ENCODE measurements at places on chromosomes 1 and 21.
A peak's percentile ranks its signal among the peaks of the same experiment; 100 is the strongest.

DNA sequence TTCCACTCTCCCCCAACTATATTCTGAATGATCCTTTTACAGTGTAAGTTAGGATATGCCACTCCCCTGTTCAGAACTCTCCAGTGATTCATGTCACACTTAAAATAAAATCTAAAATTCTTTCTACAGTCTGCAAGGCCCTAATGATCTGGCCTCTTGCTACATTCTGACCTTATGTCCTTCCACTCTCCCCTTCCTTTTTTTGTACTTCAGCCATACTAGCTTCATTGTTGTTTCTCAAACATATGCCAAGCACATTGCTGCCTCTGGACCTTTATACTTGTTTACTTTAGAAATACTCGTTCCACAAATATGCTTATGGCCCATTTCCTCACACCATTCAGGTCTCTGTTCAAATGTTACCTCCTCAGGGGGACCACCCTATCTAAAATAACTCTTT, 14.8 kb upstream of the PSMA5 start:
- DNase-seq, result no peak

DNA sequence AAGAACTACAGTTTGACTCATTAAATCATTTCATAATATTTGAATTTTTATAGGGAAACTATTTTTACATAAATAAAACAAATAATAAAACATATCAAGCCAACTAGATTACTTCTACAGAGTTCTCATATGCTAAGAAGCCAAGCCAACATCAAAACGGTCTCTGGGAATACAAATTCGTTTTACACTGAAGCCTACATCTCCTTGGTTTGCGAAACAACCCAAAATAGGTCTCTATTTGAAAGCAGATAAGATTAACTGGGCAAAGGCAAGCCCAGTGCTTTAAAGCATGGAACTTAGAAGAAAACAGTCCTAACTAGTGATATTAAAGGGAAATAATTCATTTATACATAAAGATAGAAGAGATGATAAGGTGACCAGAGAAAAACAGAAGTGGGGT, 25.3 kb downstream of the MIXL1 start:
- no peak for DNase-seq

- no peak for DNase-seq
Observed at GRCh38 chr1:60893136-60893930, 189.0 kb upstream of the NFIA start.

- DNase-seq, result peak; percentile 2
Observed at GRCh38 chr1:16012590-16013219, 5.1 kb downstream of the HSPB7 start.

DNA sequence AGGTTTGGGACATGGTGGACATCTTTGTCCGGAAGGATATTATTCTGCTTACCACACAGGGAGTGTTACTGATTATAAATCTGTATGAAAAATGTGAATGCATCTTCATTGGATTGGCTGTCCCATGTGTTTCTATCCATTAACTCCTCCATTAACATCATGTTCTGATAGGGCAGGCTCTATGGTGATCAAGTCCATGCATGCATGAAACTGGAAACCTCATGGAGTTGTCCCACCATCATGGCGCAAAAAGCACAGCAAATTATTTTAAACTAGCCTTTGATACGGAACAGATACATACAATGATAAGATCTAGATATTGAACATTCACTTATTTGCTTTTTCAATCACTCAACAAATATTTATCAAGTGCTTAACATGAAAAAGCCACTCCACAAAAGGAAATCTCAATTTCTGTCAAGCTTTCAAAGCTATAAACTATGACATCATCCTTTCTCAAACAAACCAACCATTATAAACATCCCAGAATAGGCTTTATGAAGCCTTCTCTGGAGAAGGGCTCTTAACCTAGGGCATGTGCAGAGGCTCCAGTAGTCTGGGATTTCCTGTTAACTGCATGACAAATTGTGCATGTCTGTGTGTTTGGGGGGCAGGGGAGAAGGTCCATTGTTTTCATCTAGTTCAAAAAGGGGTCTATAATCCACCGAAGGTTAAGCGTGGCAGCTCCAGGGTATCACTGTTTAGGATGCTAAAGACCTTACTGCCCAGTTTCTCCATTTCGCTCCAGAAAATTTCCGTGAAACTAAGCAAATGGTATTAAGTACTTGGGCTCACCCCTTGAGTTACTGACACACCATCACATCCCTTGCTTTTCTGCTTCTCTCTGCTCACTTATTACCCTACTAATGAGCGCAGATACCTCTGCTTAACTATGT, 46.1 kb downstream of the ADAMTS1 start:
- DNase-seq, result no peak

- no peak for DNase-seq
Observed at GRCh38 chr1:107617456-107617855, 347.5 kb downstream of the VAV3 start.

DNA sequence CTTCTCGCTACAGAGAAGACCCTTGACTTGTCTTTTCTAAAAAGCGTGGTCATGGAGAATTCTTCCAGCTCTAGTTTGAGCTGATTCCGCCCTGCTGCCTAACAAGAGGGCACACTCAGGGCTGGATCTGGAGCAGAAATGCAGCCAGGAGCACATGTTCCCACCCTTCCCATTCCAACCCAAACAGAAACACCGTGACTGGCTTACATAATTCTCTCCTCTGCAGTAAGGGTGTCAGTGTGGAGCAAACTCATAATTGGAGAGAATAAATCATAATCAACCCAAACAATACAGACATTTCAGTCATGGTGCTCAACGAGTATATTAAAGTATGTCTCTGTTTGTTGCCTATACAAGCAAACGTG, 34.5 kb downstream of the CTNNBIP1 start:
- DNase-seq, result no peak

- DNase-seq, result no peak
Observed at GRCh38 chr1:180860535-180860934, 52.2 kb upstream of the KIAA1614 start.

DNA sequence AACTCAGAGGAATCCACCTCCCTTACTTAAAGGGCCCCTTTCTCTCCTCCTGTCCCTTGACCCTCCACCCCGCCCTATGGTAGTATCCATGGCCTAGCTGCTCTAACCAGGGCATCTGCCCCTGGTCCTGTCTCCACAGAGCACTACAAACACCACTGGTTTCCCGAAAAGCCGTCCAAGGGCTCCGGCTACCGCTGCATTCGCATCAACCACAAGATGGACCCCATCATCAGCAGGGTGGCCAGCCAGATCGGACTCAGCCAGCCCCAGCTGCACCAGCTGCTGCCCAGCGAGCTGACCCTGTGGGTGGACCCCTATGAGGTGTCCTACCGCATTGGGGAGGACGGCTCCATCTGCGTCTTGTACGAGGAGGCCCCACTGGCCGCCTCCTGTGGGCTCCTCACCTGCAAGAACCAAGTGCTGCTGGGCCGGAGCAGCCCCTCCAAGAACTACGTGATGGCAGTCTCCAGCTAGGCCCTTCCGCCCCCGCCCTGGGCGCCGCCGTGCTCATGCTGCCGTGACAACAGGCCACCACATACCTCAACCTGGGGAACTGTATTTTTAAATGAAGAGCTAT, 1.7 kb downstream of the BTG2 start:
- peak; percentile 45 for DNase-seq

DNA sequence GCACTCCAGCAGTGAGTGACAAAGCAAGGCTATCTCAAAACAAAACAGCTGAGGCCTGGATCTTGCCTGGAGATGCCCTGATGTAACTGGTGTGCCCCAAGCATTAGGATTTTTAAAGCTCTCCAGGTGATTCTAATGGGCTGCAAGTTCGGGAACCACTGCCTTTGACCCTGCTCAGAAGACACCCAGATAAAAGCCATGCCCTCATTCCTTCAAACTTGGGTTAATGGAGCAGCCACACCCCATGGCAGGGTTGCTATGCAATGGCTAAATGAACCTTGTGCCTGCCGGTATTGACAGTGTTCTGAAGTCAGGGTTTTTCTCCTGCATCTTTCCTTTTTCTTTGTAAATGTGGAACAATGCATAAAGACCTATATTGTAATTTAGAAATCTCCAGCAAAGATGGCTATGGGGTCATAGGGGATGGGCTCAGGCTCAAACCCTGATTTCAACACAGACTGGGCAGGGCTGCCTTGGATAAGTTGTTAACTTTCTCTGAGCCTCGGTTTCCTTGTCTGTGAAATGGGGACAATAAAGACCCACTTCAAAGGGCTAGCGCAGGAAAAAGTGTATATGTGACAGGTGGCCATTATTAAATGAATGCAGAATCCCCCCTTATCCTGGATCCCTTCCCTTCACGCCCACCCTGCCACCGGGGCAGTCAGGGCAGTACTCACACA, 453 bp downstream of the TFF3 start:
- no peak for DNase-seq

DNA sequence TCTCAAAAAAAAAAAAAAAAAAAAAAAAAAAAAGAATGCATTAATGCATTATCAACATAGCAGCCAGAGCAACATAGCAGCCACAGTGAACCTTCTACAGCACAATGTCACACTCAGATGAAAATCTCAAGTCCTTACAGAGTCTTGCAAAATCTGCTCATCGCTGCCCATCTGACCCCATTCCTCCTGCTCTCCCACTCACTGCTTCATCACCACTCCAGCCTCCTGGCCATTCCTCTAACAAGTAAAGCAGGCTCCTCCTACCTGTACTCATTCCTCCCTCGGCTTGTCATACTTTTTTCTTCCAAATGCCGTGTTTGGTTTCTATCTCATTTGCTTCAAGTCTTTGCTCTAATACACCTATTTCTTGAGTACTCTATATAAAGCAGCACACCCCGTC, 29.5 kb downstream of the BRINP2 start:
- DNase-seq, result no peak

DNA sequence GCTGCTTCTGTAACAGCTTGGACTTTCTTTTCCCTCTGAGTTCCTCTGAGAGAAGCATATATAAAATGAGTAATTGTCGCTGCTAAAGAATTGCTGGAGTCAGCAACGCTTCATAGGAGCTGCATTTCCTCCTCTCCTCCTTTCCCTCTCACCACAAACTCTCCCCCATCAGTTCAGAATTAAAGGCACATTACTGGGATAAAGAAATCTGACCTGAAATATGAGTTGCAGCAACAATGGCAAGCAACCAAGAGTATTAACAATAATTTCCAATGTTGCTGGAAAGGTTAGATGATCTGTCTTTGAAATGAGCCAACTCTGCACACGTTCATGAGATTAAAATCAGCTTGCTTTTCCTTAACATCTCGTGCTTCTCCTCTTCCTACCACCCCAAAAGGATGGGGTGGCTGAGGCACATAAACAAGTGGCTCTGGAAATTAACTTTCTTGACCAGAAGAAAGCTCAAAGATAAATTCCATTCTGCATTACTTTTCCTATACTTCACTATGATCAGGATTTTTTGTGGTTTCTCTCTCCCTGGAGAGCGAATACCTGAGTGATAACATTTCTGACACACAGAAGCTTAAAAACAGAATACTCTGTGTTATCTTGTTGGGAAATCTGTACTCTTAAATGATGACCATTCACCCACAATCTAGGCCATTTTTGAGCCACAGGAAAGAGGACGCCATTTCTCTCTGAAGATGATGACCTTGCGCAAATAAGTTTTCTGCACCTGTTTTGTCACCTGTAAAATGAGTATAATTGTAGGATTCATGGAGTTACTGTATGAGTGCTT, 90.2 kb downstream of the TGFBR3 start:
- no peak for DNase-seq

DNA sequence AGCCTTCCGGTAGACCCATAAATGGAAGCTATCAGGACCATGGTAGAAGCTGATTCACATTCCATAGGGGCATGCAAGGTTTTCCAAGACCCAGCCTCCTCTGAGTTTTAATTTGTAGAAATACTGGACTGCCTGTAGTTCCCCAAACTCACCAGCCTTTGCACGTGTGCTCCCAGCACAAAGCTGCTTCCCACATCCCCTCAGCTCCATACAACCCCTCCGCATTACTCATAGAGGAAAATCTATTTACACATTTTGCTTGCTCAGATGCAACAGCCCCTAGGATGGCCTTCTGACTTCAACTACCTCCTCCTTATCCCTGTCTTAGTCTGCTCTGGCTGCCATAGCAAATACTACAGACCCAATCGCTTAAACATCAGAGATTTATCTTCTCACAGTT, 336.2 kb downstream of the SETD4 start:
- no peak for DNase-seq

- no peak for DNase-seq
Observed at GRCh38 chr1:155131856-155132255, 3.8 kb upstream of the SLC50A1 start.

DNA sequence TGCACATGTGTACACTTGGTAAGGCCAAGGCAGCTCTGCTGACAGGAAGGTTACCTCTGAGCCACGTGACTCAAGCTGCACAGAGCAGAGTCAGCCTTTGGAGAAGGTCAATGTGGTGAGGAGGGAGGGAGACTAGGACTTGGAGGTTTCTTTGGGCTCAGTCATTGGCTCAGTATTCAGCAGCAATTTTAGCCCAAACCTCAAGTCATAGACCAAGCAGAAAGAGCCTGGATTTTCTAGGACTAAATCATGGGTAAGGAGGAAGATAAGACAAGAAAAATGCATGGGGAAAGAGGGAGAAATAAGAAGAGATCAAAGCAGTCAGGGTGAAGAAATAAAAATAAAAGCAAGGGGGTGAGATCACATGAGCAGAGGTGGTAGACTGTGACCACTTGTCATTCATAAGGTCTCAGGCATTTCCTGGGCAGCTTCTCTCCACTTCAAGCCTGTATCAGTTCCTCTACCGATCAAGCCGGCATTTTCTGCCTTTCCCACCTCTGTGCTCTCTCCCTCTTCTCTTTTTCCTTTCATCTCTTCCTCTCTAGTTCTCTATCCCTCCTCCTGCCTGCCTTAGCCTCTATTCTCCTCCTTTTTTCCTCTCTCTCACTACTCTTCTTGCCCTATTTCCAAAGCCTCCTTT, 51.7 kb upstream of the DUSP10 start:
- DNase-seq, result peak; percentile 28

DNA sequence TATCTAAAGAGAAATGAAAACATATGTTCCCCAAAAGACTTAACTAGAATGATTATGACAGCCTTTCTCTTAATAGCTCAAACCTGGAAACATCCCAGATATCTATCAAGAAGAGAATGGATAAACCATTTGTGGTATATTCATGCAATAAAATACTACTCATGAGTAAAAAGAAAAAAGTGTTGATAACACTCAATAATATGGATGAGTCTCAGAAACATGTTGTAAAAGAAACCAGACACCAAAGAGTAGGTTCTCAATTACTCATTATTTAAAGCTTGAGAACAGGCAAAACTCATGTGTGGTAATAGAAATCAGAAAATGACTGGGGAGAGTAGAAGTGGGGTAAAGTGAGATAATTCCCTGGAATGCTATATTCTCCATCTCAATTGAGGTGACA, 154.1 kb downstream of the PHTF1 start:
- no peak for DNase-seq

DNA sequence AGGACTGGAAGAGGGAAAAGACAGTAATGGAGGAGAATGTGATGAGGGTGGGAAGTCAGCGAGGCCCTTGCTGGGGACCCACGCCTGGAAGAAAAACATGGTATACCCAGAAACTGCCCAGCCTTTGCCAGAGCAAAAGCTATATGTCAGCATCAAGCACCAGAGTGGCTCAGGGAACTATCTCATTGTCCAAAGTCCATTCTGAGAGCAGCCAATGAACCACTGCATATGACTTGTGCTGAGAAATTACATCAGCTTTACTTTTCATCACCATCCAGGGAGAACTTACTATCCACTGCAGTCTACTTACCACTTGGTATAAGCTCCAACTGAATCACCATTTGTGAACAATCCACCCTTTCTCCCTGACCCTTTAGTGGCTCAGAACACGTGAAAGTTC, 148.1 kb downstream of the TTLL7 start:
- DNase-seq, result no peak

All from CD4-positive, alpha-beta T cell treated with Interleukin-2 at 100 ng/mL for 4 hours (primary cell).